ENCODE measurements at places on chromosomes 2 and 18.

GRCh38 chr2:67384123-67384822, 12.9 kb upstream of the ETAA1 start:
- DNase-seq = no peak

DNA sequence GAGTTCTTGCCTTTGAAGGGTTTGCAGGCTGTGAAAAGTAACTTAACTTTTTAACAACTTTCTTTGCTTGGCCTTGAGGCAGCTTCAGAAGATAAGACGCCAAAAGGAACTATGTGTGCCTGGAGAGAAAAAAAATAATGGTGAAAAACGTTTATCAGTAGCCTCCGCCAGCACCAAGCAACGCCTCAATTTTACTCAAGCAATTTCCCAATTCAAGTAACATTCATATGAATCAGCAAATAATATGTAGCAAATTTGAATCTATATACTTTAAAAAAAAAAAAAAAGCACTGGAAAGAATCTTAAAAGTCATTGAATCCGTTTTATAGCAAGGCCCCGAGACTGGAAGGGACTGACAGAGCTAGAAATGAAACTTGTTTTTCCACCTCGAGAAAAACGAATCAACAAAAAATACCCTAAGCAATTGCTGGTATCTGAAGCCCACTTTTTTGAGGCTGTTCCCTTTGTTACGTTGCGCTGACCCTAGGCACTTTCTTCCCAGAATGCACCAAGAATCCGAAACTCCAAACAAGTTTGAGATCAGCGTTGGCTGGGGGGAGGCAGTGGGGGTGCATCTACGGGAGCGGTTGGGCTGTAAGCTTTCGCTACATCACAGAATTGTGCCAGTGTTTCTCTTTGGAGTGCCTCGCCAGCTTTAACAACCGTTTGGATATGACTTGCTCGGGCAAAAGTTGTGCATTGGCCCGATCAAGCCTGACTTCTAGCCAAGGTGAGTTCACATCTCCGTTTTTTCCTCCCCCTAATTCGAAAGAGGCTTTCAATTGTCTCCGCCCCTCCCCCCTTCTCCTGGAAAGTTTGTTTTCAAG, 2.7 kb upstream of the TGIF1 start:
- DNase-seq = no peak

GRCh38 chr2:204049635-204050034, 113.1 kb downstream of the ICOS start:
- no peak for DNase-seq

DNA sequence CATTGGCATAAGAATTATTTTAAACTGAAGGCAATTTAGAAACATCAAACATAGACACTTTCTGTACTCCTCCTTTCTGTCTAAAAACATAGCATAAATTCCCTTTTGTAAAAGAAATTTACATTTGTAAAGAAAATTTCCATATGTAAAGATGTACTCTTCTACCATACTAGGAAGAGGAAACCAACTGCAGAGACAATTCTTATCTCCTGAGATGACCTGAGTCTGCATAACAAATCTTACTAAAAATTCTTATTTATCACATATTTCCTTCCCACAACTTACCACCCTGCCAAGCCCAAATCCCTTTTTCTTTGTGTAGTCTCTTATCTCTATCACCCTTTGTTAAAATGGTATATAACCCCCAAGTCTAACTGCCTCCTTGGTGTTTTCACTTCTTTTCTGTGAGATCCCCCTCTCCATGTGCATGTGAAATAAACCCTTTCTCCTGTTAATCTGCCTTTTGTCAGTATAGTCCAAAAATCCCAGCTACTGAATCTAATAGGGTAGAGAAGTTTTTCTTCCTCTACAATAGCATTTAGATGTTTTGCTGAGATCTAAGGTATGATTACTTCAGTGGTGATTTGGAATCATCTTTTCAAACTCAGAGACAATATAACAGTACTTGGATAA, 81.0 kb downstream of the CHN1 start:
- no peak for DNase-seq

DNA sequence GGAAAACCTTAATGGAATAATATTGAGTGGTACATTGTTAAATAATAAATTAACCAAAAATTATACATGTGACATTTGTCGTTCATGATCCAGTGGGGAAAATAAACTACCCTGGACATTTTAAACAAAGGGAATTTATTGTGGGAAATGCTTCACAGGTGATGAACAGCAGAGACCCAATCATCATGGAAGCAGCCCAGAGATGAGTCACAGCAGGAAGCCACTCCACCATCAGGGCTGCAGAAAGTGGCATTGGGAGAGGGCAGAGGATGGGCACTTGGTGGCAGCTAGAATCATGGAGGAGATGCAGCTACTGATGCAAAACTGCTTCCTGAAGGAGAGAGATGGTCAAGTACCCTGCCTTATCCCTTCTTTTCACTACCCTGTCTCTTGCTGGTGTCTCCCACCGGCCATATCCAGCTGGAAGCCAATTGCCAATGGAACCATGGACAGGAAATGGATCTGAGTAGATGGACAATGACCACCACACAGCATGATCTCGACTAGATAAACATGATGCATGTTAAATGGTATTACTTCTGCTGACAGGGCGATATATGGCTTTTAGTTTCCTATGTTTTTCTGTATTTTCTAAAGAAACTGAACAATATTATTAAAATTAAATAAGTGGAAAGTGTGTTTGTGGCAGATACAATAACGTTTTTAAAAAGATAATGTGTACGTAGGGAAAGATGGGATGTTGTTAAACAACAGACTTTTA, 139.8 kb downstream of the RPIA start:
- DNase-seq = no peak

- DNase-seq = no peak
These were observed 28.4 kb downstream of the TGIF1 start for GRCh38 chr18:3478262-3478978.

GRCh38 chr2:48270209-48270608, 259.7 kb upstream of the STON1 start:
- no peak for DNase-seq

DNA sequence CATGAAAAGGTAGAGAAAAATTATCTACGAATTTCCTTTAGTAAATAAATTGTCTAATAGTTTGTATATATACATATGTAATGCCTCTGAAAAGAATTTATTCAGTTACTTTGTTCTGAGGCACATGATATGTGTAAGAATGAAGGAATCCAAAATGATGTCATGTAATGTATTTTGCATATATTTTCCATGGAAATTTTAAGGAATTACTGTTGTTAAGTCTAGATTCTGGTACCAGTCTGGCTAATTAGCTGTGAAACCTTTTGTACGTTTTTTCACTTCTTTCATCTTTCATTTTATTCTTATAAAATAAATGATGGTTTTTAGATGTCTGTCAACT, 12.3 kb downstream of the YIPF4 start:
- DNase-seq = no peak

- DNase-seq = no peak
These were observed 1354.9 kb upstream of the TMEFF2 start for GRCh38 chr2:193549661-193550060.

GRCh38 chr2:203869223-203870042, 1.9 kb downstream of the CTLA4 start:
- no peak for DNase-seq

- DNase-seq = no peak
These were observed 94.6 kb upstream of the CHAC2 start for GRCh38 chr2:53672881-53673522.

DNA sequence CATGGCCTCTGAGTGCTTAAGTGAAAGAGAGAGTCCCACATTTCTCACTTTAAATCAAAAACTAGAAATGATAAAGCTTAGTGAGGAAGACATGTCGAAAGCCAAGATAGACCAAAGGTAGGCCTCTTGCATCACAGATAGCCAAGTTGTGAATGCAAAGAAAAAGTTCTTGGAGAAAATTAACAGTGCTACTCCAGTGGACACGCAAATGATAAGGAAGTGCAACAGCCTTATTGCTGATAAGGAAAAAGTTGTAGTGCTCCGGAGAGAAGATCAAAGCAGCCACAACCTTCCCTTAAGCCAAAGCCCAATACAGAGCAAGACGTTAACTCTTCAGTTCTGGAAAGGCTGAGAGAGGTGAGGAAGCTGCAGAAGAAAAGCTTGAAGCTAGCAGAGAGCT, 32.1 kb downstream of the PSMD1 start:
- DNase-seq = no peak

DNA sequence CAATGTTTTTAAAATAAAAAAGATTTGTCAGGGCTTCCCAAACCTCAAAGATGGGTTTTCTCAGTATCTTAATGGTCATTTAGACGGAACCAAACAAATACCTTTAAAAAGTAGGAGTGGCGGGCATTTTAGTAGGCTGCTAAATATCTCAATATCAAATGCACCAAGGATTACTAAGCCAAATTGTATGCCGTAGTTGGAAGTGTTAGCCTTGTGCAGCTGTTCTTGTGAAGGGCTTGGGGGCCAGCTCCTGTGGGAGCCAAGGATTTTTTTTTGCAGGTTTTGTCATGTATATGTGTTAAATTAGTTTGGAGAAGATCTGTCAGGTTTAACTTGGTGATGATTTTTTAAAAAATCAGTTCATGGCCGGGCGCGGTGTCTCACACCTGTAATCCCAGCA, 52.1 kb downstream of the ACTR2 start:
- no peak for DNase-seq

- DNase-seq = no peak
These were observed 769 bp downstream of the FAM110C start for GRCh38 chr2:45342-46130.

DNA sequence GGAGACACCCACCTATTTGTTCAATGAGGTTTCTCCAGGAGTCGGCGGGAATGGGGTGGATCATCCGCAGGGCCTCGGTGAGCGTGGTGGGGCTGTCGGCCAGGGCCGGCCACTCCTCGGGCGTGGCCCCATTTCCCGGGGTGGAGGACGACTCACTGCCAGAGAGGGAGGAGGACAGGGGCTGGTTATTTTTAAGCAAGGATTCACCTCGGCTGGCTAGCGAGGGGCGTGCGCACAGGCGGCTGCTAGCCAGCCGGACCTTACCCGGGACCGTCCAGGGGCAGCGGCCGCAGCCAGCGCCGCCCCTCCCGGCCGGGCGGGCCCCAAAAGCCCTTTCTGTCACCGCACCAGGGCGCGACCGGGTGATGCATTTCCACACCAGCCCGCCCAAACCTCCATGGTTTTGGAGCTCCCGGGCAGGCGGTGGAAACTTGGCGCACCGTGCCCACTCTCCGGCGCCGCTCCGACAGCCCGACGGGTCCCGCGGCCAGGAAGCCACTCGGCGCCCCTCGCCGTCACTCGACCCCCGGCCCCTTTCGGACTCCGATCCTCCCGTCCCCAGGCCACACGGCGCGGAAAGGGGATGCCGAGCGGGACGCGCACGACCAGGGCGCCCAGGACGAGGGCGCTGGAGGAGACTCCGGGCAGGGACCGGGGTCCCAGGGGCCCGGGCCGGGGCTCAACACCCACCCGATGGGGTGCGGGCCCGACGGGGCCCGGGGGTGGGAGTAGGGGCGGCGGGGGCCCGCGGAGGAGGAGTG, 57.1 kb downstream of the SNORC start:
- DNase-seq = no peak

DNA sequence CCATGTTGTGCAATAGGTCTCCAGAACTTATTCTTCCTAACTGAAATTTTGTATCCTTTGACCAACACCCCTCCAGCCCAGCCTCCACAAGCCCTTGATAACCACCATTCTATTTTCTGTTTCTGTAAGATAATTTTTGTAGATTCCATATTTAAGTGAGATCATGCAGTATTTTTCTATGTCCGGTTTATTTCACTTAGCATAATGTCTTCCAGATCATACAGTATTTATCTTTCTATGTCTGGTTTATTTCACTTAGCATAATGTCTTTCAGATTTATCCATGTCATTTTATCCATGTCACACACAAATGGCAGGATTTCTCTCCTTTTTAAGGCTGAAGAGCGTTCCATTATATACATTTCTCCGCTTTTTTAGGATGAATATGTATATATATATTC, 24.4 kb upstream of the ONECUT2 start:
- no peak for DNase-seq

- peak; percentile 35 for DNase-seq
These were observed 121.0 kb upstream of the HAAO start for GRCh38 chr2:42913280-42913878.

- peak; percentile 52 for DNase-seq
These were observed 29.7 kb downstream of the TAF4B start for GRCh38 chr18:26255695-26256622.

DNA sequence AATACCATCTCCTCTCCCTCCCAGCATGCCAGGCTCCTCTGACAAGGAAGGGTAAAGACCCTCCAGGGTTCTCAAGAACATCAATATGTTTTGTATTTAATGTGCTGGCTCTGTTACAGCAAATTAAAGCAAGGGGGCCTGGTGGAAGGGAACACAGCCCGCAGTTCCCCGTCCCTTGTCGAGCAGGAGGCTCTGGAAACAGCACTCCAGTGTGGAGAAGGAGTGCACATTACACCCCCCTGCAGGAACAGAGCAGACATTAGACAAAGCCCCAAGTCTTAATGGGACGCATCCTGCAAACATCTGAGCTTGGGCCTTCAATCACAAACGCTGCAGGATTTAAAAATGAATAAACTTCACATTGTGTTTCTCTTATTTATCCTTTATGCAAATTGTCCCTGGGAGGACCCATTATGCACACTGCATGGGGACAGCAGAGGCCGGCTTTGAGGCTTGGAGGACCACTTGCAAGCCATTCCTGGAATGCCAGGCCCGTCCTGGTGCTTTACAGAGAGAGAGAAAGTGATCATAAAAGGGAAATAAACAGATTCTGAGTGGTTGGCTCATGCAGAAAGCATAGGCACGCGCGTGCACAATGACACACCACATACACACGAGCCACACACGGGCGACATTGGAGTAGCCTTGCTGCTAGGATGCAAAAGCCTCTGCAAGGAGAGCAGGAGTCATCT, 328.7 kb downstream of the SMAD2 start:
- DNase-seq = no peak

- DNase-seq = no peak
These were observed 41.0 kb downstream of the ROCK2 start for GRCh38 chr2:11303290-11304013.

- no peak for DNase-seq
These were observed 228.5 kb downstream of the GLI2 start for GRCh38 chr2:120963997-120964705.

- DNase-seq = no peak
These were observed 91.8 kb downstream of the TPO start for GRCh38 chr2:1505031-1505441.

DNA sequence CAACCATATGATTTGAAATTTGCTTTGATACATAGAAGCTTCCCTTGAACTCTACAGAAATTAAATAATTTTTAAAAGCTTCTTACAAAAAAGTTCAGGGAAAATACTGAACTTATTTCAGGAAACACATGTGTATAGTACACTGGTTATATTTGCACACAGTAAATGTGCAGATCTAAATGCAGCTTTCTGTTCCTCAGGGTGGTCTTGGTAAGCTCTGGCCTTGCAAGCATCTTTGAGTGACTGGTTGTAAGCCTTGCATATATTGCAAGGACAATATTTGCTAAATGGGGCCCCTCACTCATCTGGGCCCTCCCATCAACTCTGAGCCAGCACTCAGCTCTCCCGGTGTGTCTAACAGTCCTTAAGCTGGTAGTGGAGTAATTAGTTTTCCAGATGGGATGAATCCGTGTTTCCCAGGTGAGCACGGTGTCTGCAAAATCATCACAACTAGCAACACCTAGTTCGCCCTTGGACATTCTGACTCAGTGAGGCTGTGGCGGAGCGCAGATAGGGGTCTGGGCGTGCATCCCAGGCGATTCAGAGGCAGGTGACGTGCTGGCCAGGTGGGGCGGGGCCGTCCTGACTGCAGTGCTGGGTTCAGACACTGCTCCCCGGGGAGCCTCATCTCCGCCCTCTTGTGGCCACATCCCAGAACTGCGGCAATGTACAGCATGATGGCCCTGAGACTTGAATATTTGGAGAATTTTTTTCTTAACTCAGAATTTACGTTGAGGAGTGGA, 149.6 kb downstream of the MBP start:
- peak; percentile 47 for DNase-seq

- DNase-seq = no peak
These were observed 92.1 kb downstream of the SMAD2 start for GRCh38 chr18:47838396-47838795.
